Activated T-helper 2 cell treated with anti-CD3 and anti-CD28 coated beads, Interferon-gamma antibody, Interleukin-2, Interleukin-4, amounts not matched to agents 10 μg/mL and 5 μg/mL and 100 μg/mL, durations not matched to agents 14 hours and 24 hours and 36 hours (primary cell): ENCODE measurements at places on chromosomes 4 and X.
A peak's percentile ranks its signal among the peaks of the same experiment; 100 is the strongest.

- no peak for DNase-seq
Observed at GRCh38 chr4:825971-826330, at the start of gene CPLX1. Gene CPLX1 (minus strand): TSS chr4:826129. CDS start chr4:824522, 1,607 bp downstream.

- no peak for DNase-seq
Observed at GRCh38 chrX:136126872-136127406, 20.4 kb upstream of the FHL1 start.

DNA sequence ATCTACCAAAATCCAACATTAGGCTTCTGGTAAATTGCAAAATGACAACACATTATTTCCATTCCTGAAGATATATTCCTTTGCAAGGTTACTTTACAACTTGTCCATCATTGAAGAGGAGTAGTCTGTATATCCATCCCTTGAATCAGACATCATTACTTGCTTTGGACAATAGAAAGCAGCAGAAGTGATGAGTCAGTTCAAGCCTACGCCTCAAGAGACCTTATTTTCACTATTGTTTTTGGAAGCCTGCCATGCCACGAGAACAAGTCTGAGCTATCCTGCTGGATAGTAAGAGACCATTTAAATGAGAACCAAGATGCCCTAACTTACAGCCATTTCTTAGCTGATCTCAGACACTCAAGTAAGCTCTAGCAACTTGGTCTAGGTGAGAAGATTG lies 246.0 kb upstream of the HHIP start:
- DNase-seq, result no peak

GRCh38 chr4:100982345-100982744 lies 365.0 kb downstream of the PPP3CA start:
- DNase-seq, result no peak

DNA sequence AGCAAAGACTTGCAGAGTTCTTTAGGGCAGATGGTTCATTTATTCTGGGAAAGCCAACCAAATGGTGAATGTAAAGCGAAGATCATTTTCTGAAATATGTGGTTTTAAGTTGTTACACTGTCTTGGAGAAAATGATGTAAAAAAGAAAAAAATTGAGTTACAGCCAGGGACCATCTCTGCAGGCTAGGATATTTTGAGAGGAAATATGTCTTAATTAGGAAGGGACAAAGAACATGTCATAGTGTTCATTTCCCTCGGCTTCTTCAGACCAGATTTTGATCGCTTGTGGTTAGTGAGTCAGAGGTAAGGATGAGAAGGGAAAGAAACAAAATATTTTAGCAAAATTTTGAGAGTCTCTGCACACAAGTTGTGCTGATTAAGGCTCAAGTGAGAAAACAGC lies 59.0 kb upstream of the C1QTNF7 start:
- DNase-seq, result no peak

- no peak for DNase-seq
Observed at GRCh38 chr4:107987916-107988762, 1.6 kb upstream of the HADH start.

GRCh38 chr4:181582595-181582994 lies 660.6 kb upstream of the TENM3 start:
- DNase-seq, result no peak

DNA sequence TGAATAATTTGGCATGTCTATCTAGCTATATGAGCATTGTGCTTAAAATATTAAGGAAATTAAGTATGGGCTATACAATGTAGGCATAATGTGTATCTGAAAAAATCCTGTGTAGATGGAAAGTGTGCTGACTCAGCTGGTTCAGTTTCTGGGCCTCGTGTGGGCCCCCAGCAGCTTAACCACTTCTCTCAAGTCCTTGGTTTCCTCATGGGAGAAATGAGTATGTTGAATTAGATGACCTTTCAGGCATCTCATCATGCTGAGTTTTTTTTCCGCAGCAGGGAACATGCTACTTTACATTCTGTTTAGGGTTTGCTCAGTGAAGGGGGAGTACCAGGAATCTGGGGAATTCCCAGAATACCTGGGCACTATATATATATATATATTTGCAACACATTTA lies 30.5 kb downstream of the RHOH start:
- DNase-seq, result peak; percentile 50

DNA sequence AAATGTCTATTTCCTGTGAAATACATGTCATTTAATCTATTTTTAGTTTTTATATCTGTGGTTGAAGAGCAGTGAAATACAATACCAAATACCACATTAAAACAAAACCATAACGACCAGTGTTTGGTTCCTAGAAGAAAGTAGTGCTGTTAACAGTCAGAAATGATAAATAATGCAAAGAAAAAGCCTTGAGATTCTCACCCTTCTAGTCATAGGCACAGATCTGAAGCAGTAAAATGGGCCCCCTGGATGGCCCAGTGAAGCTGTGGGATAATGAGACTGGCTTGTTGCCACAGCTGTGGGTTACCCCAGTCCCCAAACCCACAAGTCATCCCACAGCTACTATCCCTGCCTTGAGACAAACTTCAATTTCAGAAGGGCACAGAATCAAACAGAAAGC lies 137.3 kb upstream of the RPL34 start:
- DNase-seq, result peak; percentile 35

GRCh38 chrX:111270339-111270738 lies at the start of gene CAPN6:
Gene CAPN6 (minus strand): TSS chrX:111270483. CDS start chrX:111263936, 6,547 bp downstream.
- no peak for DNase-seq

DNA sequence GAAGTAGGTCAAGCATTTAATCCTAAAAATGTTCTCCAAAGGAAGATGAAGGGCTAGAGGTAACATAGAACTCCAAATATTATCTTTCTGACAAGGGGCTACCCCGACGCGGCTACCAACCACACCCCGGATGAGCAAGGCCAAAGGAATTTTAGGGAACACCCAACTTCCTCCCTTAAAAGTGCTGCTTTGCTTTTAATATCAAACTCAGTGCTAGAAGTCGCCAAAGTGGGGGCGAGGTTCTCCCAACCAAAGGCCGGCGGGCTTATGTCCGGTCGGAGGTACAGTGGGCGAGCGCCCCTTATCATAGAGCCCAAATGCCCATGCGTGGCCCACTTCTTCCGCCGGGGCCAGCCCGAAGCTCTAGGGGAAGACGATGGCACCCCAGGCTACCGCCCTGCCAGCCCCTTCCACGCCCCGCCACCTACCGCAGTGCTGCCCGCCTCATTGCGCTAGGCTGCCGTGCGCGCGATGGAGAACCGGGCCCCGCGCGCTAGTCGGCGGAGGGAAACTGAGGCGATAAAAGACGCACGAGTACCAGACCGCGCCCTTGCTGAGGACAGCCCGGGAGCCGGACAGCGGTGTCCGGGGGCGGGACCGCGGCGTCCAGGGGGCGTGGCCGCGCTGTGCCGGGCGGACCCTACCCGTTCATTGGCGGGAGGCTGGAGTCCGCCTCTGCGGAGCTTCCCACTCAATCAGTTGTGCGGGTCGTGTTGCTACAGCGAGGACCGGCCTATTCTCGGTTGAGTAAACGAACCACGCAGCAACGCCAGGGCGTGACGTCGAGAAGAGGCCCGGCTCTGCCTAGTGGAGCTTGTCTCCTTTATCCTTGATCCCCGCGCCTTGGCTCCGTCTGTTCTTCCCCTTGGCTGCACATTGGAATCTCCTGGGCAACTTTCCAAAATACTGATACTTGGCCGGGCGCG lies at the start of gene ACOT9:
Gene ACOT9 (minus strand): TSS at position 580 of the 926 bp plus-strand sequence. CDS start 132 bp downstream, at position 448.
- DNase-seq, result peak; percentile 75

GRCh38 chr4:81257816-81258215 lies 42.8 kb upstream of the PRKG2 start:
- no peak for DNase-seq

DNA sequence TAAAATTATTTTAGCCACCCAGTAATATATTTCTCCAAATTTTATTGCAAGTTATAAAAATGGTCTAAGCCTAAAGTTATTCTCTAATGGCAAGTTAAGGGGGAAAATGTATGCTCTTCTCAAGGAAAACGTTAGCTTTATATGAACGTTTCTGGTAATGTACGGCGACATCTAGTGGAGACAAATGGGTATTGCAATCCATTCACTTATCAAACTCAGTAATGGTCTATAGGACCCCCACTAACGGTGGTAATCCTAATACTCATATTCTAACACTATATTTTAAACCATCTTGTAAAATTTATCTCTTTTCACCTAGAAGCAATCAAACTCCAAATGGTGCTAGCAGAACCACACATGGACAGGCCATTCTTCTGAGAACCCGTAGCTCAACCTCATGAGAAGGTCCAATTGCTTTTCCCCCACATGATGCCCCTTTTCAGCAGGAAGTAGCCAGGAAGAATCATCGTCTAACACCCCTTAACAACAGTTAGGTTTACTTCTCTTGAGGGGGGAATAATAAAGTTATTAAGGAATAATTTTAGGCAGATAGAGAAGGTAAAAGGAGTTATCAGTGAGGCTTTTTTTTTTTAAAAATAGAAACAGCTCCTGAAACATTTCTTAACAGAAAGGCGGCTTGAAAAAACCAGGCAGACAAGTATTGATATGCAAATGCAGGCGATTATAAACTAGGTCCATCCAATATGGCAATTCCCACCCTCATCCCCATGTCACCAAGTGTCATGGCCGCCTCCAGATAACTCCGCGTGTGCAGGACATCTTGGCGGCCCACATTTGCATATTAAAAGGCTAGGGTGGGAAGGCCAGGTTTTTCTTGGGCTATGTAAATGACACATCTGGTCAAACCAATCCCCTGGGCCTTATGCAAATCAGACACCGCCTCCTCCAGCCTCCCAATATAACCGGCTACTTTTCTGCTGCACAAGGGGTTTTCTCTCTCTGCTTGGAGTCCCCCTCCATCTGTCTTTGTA lies 35.0 kb downstream of the NUDT11 start:
- no peak for DNase-seq

DNA sequence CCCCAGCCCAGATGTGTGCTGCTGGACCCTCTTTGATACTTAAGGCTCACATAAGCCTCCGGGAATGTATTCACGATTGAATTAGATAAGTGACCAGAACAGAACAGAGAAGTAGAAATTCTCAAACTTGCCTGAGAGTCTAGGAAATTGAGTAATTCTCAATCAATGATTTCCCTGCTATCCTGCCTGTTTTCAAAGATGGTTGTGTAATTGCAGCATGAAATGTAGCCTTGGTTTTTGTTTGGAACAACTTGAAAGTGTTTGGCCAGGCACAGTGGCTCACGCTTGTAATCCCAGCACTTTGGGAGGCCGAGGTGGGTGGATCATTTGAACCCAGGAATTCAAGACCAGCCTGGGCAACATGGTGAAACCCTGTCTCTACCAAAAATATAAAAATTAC lies 41.2 kb downstream of the TNIP2 start:
- no peak for DNase-seq

- no peak for DNase-seq
Observed at GRCh38 chr4:138051157-138051556, 191.0 kb downstream of the SLC7A11 start.

- no peak for DNase-seq
Observed at GRCh38 chr4:156128616-156129015, 174.9 kb upstream of the CTSO start.

- DNase-seq, result no peak
Observed at GRCh38 chr4:1406394-1406980, at the start of gene NKX1-1. Gene NKX1-1 (minus strand): TSS chr4:1406442. CDS start chr4:1406442, 0 bp downstream.

GRCh38 chr4:124636788-124637187 lies 75.7 kb downstream of the ANKRD50 start:
- no peak for DNase-seq
